CD8-positive, alpha-beta memory T cell (primary cell): ENCODE measurements at places on chromosomes 6 and 20.

DNA sequence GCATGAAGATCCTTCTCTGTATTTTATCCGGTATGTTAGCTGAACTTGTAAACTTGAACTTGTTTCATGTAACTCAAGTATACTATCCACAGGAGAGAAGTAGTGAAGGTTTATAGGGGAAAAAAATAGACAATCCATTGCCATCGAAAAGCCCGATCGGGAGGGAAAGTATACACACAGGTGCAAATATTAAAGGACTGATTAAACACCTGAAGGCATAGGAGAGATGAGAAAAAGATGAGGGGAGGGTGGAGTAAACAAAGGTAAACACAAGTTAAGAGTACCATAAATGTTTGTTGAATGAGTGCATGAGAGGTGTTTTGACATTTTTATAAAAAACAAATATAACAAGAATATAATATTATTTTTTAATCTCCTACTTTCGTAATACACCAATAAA, 64.3 kb upstream of the CITED2 start:
- no peak for DNase-seq

DNA sequence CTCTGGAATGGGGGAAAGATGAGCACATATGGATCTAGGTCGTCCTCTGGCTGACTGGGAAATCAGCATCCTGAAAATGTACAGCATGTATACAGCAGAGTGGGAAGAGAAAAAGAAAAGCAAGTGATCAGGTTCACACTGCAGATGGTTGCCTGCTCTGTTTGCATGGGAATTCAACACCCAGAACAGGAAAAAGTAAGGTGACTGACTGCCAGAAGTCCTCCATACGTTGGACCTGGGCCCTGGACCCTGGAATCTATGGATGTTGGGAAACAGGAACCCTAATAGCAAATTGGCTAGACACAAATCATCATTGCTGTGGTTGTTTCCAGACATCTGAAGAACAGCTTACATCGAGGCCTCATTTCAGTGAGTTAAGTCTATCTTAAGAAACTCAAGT, 30.3 kb upstream of the TNFAIP3 start:
- no peak for DNase-seq

DNA sequence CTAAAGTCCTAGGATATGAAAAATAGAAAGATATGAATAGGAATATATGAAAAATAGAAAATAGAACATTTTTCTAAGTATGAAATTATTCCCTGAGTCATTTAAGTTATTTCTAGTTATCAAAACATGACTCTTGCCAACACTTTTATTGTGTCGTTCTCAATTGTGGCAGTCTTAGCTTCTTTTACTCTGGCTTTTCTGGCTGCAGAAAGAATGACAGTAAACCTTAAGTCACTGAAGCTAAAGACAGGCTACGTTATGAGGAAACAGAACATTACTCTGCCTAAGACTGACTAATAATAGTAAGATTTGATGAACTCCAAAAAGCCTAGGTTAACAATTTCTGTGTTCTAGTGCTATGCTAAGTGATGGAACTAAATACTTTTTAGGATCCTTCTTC, 74.6 kb downstream of the AIG1 start:
- no peak for DNase-seq

- DNase-seq: no peak
Observed at GRCh38 chr6:36844232-36845170, 5.3 kb upstream of the CPNE5 start.
